CD8-positive, alpha-beta T cell (primary cell): ENCODE measurements at places on chromosomes 6 and 20.

DNA sequence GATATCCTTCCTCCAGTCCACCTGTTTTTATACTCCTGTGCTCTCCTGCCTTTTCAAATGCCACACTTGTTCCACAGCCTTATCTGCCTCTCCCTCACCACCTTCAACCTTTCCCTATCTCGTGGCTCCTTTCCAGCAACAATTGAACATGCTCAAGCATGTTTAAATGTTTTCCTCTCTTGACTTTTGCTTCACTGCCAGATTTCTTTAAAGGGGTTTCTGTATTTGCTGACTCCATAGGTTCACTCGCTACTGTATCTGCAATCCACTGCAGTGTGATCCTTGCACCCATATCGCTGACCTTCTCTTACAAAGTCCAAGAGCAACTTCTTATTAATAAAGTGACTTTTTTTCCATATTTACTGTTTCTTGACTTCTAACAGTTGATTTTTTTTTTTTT, 11.2 kb upstream of the GMNN start:
- no peak for DNase-seq

DNA sequence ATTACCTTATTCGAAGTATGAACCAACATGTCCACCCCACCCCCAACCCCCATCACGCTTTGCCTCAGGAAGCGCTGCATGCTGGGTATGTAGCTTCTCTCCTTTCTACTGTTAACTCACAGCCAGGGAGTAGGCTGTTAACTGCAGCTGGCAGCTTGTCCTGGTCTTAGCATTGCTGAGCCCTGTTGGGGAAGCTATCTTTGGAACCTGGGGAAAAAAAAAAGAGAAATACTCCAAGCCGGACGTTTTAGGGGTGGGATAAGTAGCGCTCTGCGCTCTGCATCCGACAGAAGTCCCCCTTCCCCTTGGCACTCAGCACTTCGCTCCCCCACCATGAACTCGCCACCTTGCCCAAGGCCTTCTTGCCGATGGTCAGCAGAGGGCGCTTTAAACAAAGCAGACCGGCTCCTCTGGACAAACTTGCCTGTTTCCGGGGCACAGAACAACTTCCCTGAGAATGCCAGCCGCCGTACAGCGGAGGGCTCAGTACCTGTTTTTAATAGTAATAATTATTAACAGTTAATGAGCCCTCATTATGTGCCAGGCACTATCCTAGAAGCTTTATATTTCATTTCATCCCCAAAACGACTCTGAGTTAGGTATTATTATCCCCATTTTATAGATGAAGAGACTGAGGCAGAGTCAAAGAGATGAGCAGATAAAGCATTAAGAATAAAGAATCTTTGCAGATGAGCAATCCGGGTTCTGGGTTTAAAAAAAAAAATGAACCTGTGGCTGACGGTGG, 35.2 kb upstream of the MDFI start:
- DNase-seq, result peak; percentile 74

GRCh38 chr20:63291811-63292210, 1.2 kb upstream of the COL20A1 start:
- DNase-seq, result no peak

DNA sequence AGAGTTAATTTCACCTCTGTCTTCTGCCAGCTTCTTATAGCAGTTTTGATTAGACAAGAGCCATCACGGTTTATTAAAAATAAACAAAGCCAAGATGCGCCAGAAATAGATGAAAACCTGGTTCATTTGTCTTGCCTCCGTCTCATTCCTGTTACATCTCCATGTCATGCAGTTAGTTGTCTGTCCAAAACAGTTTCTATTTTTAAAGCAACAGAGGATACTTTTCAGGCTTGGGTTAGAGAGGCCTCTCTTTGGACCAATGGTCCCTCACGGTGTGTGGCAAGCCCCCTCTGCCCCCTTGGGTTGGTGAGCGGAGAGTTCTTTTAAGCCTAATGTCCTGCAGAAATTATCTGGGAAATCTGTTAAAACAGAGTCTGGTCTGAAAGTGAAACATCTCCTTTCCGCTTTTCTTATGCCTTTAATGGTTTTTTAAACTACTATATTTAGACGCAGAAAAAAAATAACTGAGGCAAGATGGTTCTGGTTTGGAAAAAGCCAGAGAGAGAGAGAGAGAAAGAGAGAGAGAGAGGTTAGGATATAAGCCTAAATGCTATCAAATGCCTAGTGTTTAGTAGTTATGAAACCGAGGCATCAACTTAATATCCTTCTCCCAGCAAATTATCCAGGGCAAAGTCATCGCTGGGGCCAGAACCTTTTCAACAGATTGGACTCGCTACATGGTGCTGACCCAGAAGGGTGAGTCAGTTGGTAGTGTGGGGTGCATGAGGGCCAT, 64.5 kb downstream of the ZDHHC14 start:
- DNase-seq, result no peak

DNA sequence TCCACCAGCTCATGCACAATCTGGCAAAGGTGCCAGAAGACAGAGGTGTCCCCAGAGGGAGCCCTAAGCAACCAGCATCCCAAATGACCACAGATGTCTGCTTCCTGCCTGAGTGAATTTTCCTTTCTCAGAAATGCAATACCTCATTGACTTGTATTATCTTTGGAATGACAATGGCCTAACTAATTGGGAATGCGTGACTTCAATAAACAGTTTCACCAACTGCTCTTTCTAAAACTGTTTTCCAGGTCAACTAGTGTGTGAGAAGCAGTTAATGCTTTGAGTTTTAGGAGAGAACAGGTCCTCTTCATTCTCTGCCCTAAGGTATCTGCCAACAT, 108.9 kb upstream of the SNX9 start:
- DNase-seq, result no peak

DNA sequence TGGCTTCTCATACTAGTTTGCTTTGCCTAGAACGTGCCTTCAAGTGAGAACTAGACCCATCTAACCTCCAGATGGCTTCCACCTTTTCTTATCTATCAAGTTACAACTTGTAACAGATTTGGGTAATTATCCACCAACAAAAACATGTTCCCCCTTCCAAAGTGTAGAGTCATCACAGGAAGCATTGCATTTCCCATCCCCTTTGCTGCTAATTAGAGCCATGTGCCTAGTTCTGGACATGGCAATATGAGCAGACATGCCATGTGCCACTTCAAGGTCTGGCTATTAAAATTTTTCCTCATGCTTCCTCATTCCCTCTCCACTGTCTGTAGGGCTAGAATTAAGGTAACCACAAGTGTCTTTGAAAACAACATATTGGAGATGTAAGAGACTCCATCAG, 814.4 kb downstream of the TENT5A start:
- DNase-seq, result no peak

DNA sequence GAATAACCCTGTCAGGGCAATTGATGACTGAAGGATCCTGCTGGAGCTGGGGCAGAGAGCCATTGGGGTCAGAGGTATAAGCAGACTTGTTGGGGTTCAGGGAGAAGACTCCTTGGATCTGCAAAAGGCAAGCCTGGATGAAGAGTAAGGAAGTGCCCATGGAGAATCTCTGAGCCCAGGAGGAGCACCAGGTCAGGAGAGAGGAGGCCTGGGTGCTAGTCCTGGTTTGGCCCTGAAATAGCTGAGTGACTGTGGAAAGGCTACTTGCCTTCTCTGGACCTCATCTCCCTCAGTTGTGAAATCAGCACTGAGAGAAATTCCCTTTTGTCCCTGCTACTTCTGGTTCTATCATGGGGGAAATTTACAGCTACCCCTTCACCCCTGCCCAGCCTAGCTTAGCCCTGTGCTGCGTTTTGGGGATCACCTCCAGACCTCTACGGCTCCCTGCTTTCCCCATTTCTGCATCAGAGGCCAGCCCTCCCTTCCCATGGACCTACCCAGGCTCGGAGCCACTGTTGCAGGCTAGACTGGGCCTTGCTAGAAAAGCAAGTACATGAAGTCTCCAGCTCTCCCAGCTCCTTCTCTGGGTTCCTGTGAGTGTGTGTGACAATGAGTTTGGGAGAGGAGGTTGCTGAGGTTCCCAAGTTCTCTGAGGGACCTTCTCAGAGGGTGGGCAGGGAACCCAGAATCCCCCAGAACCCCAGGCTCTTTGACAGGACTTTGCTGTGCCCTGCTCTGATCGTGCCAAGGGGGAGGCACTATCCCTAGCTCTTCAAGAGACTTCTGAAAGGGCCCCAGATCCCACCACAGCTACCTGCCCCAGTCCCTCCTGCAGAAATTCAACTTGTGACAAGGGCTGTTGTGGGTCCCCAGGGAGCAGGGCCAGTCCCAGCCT, 2.3 kb upstream of the NCR2 start:
- no peak for DNase-seq

DNA sequence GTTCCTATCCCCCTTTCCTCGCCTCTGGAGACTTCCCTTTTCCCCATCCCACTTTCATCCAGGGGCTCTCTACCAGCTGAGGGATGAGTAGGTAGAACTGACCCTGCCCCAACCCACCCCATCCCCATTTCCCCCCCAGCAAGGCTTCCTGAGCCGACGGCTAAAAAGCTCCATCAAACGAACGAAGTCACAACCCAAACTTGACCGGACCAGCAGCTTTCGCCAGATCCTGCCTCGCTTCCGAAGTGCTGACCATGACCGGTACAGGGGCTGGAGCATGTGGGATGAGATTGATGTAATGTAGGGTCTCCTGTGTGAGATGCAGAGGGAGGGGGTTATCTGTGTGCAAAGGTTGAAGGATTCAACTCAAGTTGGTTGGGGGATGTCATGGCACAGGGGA, 12.7 kb downstream of the SYNGAP1 start:
- DNase-seq, result no peak

DNA sequence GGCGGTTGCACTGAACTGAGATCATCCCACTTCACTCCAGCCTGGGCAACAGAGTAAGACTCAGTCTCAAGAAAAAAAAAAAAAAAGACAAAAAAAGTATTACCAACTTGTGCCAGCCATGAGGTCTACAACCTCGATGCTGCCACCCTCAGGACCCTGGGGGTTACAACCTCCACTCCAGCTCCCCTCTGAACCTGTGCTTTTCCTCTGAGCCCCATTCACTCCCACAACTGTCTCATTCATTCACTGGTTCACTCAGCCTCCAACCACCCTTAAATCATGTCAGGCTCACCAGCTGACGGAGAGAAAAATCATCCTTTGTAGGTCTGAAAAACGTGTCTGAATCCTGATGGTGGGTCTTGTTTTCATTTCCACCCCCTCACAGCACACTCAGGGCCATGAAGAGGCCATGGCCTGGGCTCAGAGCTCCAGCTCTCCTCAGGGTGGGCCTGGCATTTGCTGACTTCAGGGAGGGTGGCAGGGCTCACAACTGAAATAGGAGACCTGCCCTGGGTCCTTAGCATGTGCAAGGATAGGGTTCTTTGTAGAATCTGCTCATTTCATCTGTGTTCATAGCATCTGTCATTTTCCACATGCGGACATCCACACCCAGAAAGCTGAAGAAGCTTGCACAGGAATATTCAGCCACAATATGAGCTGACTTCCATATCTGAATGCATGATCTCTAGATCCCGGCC, 1.9 kb upstream of the ULBP1 start:
- peak; percentile 68 for DNase-seq

DNA sequence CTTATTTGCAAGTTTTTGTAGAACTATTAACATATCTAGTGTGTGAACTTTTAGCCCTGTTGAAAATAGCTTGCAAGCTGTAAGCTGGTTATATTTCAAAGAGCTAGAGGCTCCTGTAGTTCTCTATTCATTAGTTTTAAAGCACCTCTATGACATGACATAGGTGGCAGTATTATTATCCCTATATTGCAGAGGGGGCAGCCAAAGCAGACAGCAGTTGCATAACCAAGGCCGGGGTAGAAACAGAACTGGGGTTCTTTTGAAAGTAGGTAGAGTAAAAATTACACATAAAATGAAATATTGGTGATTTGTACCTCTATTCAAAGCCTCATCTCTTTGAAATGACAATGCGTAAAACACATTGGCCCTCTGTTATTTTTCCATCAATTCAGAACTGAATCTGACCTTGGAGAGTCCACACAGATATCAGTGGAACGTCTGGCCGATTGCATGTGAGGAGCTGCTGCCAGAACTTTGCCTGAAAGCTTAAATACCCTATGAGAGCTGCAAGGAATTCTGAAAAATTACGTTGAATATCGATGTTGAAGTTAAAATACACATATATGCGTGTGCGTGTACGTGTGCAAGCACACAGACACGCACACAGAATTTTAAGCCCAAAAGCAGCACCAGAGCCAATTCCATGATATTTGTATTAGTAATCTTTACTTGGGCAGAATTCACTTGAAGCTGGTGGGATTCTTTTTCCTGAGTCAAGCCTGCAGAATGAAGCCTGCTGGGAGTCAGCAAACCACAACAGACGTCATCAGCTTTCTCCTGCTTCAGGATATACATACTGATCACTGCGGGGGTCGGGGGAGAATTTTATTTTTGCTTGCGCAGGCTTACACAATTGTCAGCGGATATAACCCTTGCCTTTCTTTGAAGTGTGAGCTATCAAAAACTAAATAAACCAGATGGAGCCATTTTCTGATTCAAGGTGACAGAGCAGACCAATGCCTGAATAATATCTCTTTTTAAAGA, 163.2 kb downstream of the PDE7B start:
- DNase-seq, result no peak

GRCh38 chr6:42745083-42745639, 742 bp downstream of the TBCC start:
- DNase-seq, result peak; percentile 7

DNA sequence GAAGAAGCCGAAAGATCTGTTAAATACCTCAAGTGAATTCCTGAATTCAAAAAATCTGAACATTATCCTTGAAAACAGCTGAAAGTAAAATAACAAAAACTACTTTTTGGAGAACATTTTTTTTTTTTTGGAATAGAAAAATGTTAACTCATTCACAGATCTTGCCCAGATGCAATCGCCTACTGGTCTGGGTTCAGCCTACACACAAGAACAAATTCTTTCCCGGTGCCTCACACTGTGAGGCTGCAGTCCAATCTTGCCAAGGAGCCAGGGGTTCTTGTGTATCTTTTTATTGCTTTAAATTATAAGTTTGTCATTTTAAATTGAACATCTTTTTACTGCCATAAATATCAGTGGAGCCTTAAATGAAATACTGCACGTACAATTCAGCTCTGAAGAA, 41.2 kb upstream of the TMEM200A start:
- DNase-seq, result no peak

- DNase-seq, result no peak
These were observed 63.8 kb downstream of the GMDS start for GRCh38 chr6:2181567-2181966.

DNA sequence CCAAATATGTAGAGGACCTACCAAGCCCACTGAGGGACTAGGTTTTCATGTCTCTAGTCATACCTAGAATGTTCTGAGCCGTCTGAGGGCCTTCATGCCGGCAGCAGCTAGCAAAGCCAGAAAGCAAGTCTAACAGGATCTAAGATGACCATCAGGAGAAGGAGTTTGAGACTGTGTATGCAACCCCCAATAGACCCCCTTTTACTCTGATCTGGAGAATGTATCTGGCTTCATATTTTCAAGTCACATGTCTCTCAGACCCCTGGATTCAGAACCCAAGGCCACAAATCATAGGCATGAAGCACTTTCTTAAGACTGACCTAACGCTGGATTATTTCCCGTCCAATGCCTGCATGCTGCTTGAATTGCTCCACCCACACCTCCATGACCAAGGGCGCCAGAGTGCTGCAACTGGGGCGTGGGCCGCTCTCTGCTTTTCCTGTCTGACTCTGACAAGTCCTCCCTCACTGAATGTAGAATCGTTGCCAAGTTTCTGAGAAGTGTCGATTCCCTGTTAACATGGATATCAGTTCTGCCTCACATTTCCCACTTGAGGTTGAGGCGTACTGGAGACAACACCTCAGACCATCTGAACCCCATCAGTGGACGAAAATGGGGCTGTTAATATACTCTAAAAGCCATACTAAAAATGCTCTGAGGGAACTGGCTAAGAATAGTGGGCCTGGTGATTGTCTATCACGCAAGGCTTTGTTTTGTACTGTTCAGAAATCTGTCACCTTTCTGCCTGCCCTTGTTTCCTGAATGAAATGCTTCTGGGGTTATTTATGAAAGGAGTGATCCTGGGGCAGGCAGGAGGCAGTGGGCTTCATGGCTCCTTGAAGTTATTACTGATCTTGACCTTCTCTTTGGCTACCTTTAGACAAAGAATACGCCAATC, 23.9 kb upstream of the ASXL1 start:
- DNase-seq, result peak; percentile 57
